Lung (tissue), 17 donors: ENCODE measurements at places on chromosomes 1 and 21. TPM values are rescaled to one million over a fixed set of nuclear protein-coding genes. Genes with fewer than 3 reads are reported as not detected.
A peak's percentile ranks its signal among the peaks of the same experiment; 100 is the strongest.

GRCh38 chr1:220808345-220809186 is 21.9 kb downstream of the MTARC1 start:
- no peak for DNase-seq

DNA sequence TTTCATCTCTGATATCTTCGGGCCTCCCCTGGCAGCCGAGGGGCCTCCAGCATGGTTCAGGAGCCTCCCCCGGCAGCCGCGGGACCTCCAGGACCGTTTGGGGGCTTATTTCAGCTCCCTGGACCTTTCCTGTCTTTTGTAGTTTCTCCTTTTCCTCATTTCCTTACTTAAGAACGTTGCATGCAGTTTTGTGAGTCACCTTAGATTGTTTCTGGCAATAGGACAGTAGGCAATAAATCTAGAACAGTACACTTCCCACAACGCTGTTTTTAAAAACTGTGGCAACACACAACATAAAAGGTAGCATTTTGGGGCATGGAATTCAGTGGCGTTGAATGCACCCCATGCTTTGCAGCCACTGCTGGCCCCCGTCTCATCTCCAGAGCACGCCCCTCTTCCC is 24.4 kb downstream of the FAAP20 start:
- DNase-seq, result no peak

- DNase-seq, result peak; percentile 14
These were observed 49.8 kb downstream of the ARHGEF16 start for GRCh38 chr1:3504151-3504821.

- DNase-seq, result no peak
These were observed 38.7 kb upstream of the BECN2 start for GRCh38 chr1:241918879-241919278.

The CLEC20A gene
- polyA plus RNA-seq, result 0.14 TPM

GRCh38 chr1:7068552-7068951 is 283.3 kb downstream of the CAMTA1 start:
- no peak for DNase-seq

DNA sequence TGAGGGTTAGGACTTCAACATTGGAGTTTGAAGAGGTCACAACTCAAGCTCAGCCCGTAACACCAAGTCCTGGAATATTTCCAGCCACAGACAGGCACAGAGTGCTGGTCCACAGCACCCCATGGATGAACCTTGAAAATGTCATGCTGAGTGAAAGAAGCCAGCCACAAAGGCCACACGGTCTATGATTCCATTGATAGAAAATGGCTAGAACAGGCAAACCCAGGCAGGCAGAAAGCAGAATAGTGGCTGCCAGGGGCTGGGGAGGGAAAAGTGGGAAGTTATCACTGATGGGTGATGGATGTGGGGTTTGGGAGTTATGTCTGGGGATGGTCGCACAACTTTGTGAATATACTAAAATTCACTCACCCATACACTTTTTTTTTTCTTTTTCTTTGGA is 21.3 kb downstream of the MX1 start:
- DNase-seq, result no peak

DNA sequence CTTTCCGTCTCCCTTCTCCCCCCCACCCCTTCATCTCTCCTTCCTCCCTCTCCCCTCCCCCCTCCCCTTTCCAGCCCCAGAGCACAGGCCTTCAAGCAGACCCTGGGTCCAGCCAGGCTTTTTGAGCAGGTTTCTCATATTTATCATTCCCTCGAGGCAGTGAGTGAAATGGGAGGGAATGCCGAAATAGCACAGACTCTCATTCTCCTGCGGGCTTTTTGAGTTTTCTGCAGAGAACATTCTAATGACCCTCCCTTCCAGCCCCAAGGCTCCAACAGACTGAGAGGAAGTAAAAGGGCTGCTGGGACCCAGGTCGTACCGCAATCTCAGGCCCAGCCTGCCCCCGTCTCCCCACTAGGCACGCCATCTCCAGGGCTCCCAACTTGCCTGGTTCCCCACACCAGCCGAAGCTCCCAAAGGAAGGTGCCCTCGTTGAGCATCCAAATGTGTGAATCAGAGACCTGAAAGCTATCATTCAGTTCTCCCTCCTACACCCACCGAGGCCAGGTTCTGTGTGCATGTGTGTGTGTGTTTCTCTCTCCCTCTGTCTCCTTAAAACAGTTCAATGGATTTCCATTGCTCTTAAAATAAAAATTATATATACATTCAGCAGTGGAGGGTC is 22.3 kb downstream of the ACTA1 start:
- DNase-seq, result no peak
